ENCODE measurements at places on chromosomes 11 and 22. TPM values are rescaled to one million over a fixed set of nuclear protein-coding genes. Genes with fewer than 3 reads are reported as not detected.
A peak's percentile ranks its signal among the peaks of the same experiment; 100 is the strongest.

GRCh38 chr11:67392183-67392715 is 463 bp downstream of the RAD9A start:
- DNase-seq, result peak; percentile 65

DNA sequence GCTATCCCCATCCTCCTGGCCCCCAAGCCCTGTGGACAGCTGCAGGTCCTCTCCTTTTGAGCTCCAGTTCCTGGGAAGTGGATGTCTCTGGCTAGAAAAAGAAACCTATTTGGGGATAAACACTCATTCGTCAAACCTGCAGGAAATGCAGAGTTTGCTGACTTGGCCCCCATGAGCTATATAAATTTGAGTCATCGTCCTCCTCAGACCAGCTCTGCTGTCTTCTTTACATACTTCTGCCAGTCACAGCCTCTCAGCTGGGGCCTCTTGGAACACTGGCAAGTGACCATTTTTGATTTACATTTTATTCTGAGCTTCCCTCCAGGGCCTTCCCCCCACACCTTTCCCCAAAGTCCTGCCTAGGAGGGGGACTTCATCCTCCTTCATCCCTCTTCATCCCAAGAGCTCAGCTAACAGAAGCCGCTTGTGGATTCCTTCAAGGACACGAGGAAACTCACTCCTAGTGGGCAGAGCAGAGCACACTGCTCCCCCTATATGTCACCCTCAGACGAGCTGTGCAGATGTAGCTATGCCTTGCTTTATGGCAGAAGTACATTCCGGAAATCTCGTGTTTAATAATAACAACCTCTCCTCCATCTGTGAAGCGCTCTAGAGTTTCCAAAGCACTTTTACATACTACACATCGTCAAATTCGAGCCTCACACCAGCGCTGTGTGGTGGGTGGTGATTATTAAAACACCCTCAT is 131.8 kb downstream of the FEZ1 start:
- peak; percentile 72 for DNase-seq

DNA sequence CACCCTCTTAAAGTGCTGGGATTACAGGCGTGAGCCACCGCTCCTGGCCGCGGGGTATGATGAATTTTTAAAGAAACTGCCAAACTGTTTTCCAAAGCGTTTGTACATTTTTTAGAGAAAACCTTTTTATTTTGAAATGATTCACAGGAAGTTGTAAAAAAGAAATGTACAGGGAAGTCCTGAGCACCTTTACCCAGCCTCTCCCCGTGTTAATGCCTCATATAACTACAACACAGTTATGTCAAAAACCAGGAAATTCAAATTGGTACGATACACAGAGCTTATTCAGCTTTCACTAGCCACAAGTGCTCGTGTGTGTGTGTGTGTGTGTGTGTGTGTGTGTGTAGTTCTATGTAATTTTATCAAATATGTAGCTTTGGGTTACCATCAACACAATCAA is 7.0 kb upstream of the FAM118A start:
- no peak for DNase-seq

DNA sequence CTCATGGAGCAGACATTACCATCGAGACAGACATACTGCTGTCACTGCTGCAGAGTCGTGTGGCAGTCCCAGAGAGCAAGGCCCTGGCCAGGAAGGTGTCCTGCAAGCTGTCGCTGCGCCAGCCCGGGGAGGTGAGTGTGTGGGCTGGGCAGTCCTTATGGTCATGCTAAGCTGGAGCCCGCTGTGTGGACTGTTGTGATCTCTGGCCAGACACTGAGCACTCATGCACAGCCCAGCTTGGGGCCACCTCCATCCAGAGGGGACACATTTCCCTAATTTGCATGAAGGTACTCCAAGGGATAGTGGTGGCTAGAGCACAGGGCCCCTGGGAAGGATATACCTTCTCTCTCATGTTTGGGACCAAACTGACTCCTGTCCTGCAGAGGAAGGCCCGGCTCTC is 9.6 kb downstream of the ANKK1 start:
- no peak for DNase-seq

DNA sequence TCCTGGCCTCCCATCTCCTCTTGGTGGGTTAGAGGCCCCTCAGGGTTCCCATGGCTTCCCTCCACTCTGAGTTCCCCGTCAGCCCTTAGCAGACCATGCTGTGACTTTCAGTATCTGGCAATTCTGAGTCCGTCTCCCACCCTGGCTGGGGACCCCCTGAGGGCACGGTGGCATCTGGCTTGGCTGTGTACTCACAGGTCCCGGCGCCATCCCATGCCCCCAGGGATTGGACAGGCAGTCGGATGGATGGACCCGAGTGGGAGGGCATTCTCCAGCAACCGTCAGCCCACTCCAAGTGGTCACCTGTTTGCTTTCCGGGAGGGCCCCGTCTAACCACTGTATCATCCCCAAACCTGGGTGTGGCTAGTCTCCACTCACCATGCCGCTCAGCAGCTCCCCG is 24.0 kb upstream of the ABCC8 start:
- no peak for DNase-seq

DNA sequence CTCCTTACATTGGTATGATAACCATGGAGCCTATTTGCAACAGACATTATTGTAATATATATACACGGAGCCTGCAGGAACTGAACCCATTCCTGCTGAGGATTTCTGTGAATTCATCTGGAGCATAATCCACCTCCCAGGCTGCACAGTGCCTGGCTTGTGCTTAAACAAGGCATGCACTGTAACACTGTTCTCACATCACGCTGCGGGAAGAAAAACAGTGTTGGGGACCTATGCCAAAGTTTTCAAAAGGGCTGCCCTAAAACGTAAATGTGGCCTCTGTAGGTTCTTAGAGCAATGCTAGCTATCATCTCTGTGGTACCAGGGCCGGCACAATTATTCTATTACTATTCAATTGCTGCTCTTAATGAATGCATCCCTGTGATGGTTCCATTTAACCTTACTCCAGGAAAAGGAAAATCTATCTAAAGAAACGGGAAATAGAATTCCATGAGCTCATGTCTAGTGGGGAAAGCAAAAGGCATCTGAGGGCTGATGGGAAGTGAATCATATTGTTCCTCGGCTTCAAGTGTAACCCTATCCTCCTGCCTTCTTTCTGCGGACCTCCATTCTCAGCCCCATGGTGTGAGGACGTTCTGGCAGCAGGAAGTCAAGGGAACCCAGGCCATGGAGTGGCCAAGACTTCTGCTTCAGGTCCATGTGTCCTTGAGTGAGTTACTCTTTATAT is 525.5 kb downstream of the SOX6 start:
- no peak for DNase-seq

DNA sequence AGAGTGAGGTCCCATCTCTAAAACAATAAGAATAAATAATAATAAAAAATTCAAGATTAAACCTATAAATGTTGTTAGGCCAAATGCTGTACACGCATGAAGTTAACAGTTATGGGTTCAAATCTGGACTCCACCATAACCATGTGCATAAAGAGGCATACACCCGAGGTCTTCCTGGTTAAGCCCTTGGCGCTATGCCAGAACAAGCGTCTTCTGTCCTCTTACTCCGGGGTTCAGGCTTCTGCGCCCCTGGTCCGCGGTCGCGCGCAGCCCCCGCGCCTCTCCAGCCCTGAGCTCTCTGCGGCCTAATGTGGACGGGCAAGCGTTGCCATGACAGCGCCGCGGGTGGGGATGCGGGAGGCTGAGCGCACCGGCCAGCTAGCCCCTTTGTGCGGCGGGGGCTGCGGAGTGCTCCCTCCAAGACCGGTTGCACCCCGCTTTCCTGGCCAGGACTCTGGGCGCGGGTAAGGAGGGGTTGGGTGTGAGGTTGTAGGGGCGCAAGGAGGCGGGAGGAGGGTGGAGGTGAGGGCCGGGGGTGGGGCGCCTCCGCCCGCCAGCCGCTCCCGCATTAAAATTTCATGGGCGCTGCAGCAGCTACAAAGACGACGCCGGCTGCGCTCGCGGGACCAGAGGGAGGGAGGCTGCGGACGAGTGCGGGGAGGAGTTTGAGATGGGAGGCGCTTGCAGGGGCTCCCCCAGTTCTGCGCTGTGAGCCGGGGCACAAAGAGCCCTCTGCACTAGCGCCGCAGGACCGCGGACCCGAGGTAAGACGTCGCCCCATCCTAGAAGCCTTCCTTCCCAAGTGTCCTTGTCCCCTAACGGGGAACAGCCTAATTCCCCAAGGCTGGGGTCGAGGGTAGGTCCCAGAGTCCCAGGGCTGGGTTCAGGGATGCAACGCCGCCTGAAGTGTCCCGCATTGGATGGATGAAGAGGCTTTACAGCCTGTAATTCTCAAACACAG is at the start of gene MIAT:
Gene MIAT, plus strand, starts transcription at position 698 of the 961 bp plus-strand sequence.
- DNase-seq, result peak; percentile 64

DNA sequence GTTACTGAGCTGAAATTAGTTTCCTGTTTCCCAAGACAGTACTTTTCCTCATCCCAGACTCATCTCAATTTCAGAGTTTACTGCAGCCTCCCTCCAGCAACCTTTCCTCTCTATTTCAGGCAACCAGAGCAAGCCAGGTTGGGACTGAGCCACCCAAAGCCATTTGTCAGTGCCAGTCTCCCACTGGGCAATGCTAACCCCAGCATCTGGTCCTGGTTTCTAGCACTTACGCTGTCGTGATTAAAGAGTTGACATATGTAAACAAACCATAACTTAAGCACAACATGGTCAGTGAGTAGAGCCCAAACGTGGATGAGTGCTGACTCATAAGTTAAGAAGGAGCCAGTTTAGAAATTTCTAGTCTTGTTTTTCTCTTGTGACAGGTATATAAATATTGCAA is 119.6 kb upstream of the BLID start:
- DNase-seq, result peak; percentile 91

- no peak for DNase-seq
Measured at GRCh38 chr11:118079491-118079890, 2.6 kb downstream of the TMPRSS4 start.

DNA sequence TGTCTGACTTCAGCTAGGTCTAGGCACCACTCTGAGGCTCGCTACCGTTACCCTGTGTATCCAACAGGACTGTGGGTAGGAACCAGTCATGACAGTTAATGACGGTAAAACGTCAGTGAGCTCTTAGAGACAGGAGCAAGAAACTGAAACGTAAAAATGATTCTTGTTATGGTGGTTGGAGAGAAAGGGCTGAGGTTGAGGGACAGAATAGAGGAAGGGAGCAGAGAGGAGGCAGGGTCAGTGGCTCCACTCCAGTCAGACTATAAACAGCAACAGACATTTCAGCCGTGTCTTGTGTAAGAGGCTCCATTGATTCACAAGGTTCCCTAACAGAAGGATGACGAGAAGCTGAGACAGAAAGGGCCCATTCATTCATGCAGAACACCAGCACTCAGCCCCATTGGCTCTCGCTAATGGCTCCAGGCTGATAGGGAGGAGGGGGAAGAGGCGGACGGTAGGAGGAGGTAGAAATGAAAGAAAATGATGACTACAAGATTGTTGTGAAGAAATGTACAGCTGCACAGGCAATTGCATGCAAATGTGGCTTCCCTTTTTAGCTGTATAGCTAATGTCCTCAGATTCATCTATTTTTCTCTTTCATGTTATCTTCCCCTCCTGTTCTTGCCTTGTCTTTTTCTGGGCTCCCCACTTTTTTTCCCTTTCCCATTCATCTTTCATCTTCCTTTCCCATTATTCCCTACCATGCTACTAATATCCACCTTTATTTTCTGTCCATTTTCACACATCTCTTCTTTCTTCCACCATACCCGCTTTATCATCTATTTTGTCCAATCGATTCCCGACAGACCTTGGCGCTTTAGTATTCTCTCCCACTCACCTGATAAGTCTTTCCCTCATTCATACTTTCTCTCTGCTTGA is 34.3 kb downstream of the ETS1 start:
- DNase-seq, result peak; percentile 85

- DNase-seq, result no peak
Measured at GRCh38 chr11:45967506-45967905, 45.0 kb downstream of the LARGE2 start.

- no peak for DNase-seq
Measured at GRCh38 chr22:28801845-28802594, 1.7 kb upstream of the XBP1 start.

- no peak for DNase-seq
Measured at GRCh38 chr11:75242722-75243600, 2.4 kb downstream of the TPBGL start.

DNA sequence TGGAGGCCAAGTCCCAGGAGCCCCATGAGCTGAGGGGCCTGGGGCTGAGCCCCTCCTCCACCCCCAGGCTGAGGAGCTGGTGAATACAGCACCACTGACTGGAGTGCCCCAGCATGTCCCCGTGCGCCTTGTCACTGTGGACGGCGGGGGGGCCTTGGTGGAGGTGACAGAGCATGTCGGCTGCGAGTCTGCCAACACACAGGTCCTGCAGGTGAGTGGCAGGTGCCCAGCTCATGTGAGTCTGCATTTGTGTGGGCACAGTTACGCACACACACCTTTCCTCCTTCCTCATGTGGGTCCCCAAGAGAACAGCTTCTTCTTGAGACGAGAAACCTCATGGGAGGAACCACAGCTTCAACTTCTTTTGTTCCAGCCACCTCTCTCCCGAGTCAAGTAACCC is 7.7 kb downstream of the TMEM132A start:
- DNase-seq, result no peak

- peak; percentile 29 for DNase-seq
Measured at GRCh38 chr11:34924714-34925113, 8.3 kb downstream of the PDHX start.

GRCh38 chr22:39997939-39998726 is 3.4 kb downstream of the FAM83F start:
- no peak for DNase-seq

- DNase-seq, result peak; percentile 50
Measured at GRCh38 chr11:11265994-11266606, 87.0 kb downstream of the CSNK2A3 start.

- DNase-seq, result peak; percentile 65
Measured at GRCh38 chr11:66542362-66542761, 3.5 kb downstream of the ZDHHC24 start.

- DNase-seq, result no peak
Measured at GRCh38 chr11:46888636-46889035, 29.7 kb downstream of the LRP4 start.

DNA sequence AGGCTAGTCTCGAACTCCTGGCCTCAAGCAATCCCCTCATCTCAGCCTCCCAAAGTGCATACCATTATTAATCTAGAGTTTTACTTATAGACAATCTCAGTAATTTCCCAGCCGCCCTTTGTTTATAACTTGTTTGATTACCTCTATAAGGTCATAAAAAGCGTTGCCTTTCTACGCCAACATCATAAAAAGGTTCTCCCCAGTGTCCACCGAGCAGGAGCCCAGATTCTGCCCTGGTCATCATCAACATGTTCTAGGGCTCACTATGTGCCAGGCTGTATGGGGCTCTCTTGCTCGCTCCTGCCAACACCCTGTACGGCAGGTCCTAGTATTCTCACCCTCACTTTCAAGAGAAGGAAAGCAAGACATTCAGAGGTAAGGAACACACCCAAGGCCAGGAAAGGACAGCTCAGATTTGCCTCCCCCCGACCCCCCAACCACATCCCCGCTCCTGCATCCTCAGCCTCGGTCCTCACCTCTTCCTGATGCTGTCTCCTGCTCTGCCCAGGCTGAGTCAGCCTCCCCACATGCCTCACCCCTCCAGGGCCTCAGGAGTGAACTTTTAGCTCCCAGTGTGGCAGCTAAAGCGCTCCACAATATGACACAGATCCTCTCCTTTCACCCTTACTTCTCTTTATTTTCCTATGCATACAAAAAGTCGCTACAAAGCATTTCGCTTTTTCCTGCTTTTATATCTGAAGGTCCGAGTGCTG is 14.3 kb downstream of the ARFGAP3 start:
- peak; percentile 40 for DNase-seq

DGKZ gene
- total RNA-seq, result 50.7 TPM

SLC5A4 gene
- total RNA-seq, result not detected

EMID1 gene
- not detected for total RNA-seq

DBX1 gene
- total RNA-seq, result not detected

MRGPRF gene
- total RNA-seq, result 25.3 TPM

ESAM gene
- total RNA-seq, result not detected

CRYAB gene
- 104 TPM for total RNA-seq

CBL gene
- total RNA-seq, result 7.8 TPM

SCN2B gene
- not detected for total RNA-seq

P2RY6 gene
- total RNA-seq, result 0.76 TPM

IFTAP gene
- 27.5 TPM for total RNA-seq

GTPBP1 gene
- 26.9 TPM for total RNA-seq

SLC35C1 gene
- 15.9 TPM for total RNA-seq

All from GM23248 (cell line).